ENCODE measurements at places on chromosomes 12 and 14. TPM values are rescaled to one million over a fixed set of nuclear protein-coding genes. Genes with fewer than 3 reads are reported as not detected.

DNA sequence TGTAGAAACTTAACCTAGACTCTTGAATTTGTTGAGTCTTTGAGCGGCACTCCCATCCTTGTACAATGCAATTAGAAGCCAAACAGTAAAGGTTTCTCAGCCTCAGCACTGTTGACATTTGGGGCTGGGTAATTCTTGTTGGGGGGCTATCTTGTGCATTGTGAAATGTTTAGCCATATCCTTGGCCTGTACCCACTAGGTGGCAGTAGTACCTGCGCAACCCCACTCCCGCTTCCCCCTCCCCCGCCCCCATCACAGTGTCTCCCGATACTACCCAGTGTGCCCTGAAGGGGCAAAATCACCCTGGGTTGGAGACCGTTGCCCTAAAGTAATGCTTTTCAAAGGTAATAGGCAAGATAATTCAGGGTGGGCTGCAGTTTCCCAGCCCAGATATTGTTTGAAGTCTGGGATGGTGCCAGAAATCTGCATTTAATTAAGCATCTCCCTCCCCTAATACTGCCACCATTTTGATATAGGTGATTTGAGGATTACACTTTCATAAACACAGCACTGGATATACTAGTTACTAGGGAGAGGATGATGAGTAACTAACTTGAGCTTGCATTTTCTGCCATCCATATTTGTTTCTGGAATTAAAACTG is 1.8 kb downstream of the COX6A1 start:
- H3K27ac ChIP-seq = no peak overlapping the region
- peaks cover 32% of the 10 kb centered on the region for H3K4me1 ChIP-seq
- DNase-seq = peak; percentile 26
- H3K27me3 ChIP-seq = no peaks in the 10 kb centered on the region
- peaks cover 15% of the 10 kb centered on the region for H3K36me3 ChIP-seq

GRCh38 chr12:45572114-45572513 is 157.4 kb upstream of the ARID2 start:
- no peak for DNase-seq
- no peak overlapping the region for H3K4me3 ChIP-seq
- peaks cover 13% of the 10 kb centered on the region for H3K27me3 ChIP-seq
- no peak overlapping the region for H3K27ac ChIP-seq
- no peaks in the 10 kb centered on the region for H3K36me3 ChIP-seq

DNA sequence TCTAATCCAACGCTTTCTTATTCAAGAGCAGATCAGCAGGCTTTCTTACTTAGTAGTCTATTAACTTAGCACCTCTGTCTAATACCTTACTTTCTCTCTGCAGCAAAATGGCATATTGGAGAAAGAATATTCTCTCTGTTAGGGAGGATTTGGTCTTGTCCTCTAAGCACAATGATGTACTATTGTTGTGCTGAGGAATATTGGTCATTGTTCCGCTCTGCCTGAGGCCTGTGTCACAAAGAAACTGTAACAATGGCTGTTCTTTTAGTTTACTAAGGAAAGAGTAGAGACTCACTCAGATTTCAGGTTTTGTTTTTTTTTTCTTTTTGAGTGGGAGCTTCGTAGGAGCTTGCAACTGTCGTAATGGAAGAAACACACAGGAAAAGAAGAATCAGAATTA is 1358.8 kb downstream of the LRFN5 start:
- H3K4me1 ChIP-seq = no peaks in the 10 kb centered on the region
- no peak overlapping the region for H3K27ac ChIP-seq
- H3K27me3 ChIP-seq = no peaks in the 10 kb centered on the region
- no peak overlapping the region for H3K4me3 ChIP-seq
- H3K36me3 ChIP-seq = no peaks in the 10 kb centered on the region

Gene KLRC1
- not detected for total RNA-seq

DNA sequence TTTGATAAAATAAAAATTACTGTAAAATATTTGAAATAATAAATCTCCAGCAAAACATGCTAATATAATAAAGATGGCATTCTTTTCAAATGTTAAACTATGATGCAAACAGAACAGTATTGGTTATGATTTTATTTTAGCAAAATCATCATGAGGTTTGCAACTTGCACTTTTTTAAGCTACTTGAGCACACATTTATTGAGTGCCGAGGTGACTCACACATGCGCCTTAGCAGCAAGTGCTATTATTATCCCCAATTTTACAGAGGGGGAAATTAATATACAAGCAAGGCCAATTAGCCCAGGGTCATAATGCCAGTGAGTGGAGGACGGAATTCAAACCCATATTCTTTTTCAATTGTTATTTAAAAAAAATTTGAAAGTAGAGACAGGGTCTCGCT is 7.3 kb downstream of the DYRK4 start:
- H3K27me3 ChIP-seq = peaks cover 1% of the 10 kb centered on the region
- no peak overlapping the region for H3K4me3 ChIP-seq
- H3K27ac ChIP-seq = no peak overlapping the region
- DNase-seq = no peak
- H3K4me1 ChIP-seq = peaks cover 5% of the 10 kb centered on the region
- no peaks in the 10 kb centered on the region for H3K36me3 ChIP-seq

Gene MUCL1
- not detected for total RNA-seq

DNA sequence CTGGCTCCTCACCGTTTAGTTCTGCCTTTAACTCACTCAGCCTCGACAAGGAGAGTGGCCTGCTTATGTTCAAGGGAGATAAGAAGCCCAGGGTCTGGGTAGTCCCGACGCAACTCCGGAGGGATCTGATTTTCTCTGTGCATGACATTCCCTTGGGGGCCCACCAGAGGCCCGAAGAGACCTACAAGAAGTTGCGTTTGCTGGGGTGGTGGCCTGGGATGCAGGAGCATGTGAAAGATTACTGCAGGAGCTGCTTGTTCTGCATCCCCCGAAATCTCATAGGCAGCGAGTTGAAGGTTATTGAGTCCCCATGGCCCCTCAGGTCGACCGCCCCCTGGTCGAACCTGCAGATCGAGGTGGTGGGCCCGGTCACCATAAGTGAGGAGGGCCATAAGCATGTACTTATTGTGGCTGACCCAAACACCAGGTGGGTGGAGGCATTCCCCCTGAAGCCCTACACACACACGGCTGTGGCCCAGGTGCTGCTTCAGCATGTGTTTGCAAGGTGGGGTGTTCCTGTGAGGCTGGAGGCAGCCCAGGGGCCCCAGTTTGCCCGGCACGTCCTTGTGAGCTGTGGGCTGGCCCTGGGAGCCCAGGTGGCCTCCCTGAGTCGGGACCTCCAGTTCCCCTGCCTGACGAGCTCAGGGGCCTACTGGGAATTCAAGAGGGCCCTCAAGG is 13.1 kb downstream of the CBLN3 start:
- H3K4me1 ChIP-seq = no peaks in the 10 kb centered on the region

DNA sequence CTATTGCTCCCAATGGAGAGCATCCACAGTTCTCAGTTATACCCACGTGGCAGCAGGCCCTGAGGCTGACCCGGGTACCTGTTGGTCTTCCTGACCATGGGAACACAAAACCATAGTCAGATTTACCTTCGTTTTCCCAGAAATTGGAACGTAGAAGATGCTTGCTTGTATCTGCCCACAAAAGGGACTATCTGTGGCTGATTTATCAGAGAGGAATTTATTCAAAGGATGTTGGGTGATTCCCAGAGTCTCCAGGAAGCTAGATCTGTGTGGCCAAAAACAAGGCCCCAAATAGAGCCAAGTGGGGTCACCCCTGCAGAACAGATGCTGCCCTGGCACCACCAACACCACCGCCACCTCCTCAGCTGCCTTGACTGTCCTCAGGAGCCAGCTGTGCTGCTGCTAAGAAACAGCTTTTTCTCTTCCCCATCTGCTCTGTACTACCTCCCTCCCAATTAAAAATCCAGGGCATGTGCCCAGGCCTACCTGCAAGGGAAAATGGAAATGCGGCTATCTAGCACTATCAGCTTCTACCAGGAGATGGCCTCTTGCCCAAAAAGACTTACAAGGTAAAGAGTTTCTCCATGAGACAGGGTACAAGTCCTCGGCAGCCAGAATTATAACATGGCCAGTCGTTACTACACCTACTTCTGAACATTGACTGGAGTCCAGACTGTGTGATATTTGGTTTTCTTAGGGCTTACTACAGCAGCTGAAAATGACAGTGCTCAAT is 128.6 kb upstream of the PLEKHG7 start:
- no peaks in the 10 kb centered on the region for H3K27me3 ChIP-seq
- H3K36me3 ChIP-seq = no peaks in the 10 kb centered on the region
- H3K4me1 ChIP-seq = peaks cover 11% of the 10 kb centered on the region
- no peak for DNase-seq
- H3K27ac ChIP-seq = no peak overlapping the region
- H3K4me3 ChIP-seq = no peak overlapping the region

GRCh38 chr14:95301527-95302187 is 18.1 kb downstream of the CLMN start:
- no peaks in the 10 kb centered on the region for H3K36me3 ChIP-seq
- no peak for DNase-seq

GRCh38 chr12:9867531-9867930 is 1.6 kb downstream of the CLEC2B start:
- DNase-seq = no peak
- no peak overlapping the region for H3K27ac ChIP-seq

Gene KRT79
- total RNA-seq = not detected

Gene RAD51B
- total RNA-seq = 10.2 TPM

GRCh38 chr14:45125754-45126153 is 8.5 kb downstream of the FKBP3 start:
- no peak for DNase-seq
- no peak overlapping the region for H3K27ac ChIP-seq
- H3K27me3 ChIP-seq = no peaks in the 10 kb centered on the region
- H3K4me3 ChIP-seq = no peak overlapping the region
- H3K4me1 ChIP-seq = peaks cover 2% of the 10 kb centered on the region

- no peaks in the 10 kb centered on the region for H3K4me1 ChIP-seq
- H3K27ac ChIP-seq = no peak overlapping the region
- no peak for DNase-seq
- no peak overlapping the region for H3K4me3 ChIP-seq
- H3K36me3 ChIP-seq = peaks cover 8% of the 10 kb centered on the region
- H3K27me3 ChIP-seq = peaks cover 1% of the 10 kb centered on the region
These were observed 251.0 kb upstream of the SFSWAP start for GRCh38 chr12:131459773-131460365.

Gene PTCSC3
- not detected for total RNA-seq

Gene OASL
- total RNA-seq = not detected

- DNase-seq = no peak
- H3K27ac ChIP-seq = no peak overlapping the region
- no peaks in the 10 kb centered on the region for H3K36me3 ChIP-seq
- H3K4me1 ChIP-seq = no peaks in the 10 kb centered on the region
- no peak overlapping the region for H3K4me3 ChIP-seq
These were observed 118.9 kb downstream of the UNC79 start for GRCh38 chr14:93549595-93549994.

DNA sequence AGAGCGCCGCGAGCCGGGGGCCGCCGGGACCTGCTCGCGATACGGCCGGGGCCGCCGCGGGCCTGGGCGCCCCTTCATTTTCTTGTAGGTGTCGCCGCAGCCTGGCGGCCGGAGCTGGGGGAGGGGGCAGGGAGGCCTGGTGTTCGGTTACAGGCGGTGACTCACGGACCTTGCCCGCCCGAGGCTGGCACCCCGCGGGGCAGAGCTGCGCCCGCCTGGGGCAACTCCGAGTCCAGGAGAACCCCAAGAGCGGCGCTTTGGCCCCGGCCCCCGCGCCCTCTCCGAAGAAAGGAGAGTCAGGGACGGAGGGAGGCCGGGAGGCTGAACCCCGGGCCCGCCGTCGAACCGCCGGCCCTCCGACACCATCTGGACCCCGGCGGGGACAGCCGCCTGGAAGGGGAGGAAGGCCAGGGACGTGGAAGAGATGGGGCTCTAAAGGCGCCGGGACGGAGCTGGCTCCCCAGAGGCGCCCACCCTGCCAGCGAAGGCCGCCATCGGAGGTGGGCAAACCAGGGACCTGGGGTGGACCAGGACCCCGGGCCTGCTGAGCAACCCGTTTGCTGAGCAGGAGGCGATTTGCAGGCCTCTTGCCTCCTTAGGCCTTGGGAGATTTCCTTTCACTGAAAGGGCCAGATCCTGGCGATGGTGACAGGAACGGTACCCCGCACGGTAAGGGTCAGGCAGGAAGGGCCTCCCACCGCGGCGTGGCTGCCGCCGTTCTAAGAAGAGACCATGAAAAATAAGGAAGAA is 843 bp upstream of the NUAK1 start:
- H3K27me3 ChIP-seq = no peaks in the 10 kb centered on the region
- DNase-seq = peak; percentile 73
- peak overlapping the region; percentile 91 for H3K4me3 ChIP-seq

DNA sequence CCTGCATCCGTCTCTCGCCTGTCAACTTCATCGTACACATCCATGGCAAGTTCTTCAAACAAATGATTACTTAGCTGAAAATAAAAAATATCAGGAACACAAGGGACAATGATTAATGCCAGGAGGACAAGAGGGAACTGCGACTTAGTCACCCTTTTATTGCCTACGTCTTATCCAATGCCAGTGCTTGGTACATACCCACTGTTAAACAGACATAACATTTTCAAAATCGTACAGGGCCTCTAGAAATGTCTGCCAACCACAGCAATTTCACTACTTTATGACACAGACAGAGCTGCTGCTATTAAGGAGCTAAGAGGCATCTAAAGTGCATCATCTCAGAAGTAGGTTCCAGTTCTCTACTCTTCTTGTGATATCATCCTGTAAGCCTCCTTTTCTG is 34.6 kb downstream of the GIT2 start:
- no peaks in the 10 kb centered on the region for H3K27me3 ChIP-seq
- H3K27ac ChIP-seq = peak overlapping the region; percentile 7
- DNase-seq = peak; percentile 20
- peaks cover 42% of the 10 kb centered on the region for H3K4me1 ChIP-seq
- H3K36me3 ChIP-seq = peaks cover 53% of the 10 kb centered on the region

- DNase-seq = peak; percentile 27
- H3K27me3 ChIP-seq = peaks cover 2% of the 10 kb centered on the region
- no peak overlapping the region for H3K27ac ChIP-seq
- H3K36me3 ChIP-seq = no peaks in the 10 kb centered on the region
- H3K4me3 ChIP-seq = no peak overlapping the region
- peaks cover 8% of the 10 kb centered on the region for H3K4me1 ChIP-seq
These were observed 276.8 kb upstream of the TMPO start for GRCh38 chr12:98238515-98239130.

DNA sequence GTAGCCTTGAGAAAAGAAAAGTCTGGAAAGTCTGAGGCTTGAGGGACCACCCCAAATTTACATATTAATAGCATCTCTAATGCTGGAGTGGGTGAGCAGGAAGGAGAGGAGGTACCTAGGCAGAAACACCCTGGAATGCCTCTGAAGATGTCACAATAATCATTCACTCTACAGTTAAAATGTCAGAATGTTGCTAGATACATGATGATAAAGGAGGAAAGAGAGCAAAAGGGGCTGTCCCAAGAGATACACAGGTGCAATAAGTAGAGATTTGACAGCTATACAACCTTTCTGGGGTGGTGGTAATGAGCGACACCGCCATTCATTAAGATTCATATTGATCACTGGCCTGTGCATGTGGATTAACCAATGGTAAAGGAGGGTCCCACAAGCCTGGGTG is 540.5 kb upstream of the FBXO33 start:
- H3K36me3 ChIP-seq = no peaks in the 10 kb centered on the region
- no peak for DNase-seq
- peaks cover 1% of the 10 kb centered on the region for H3K27me3 ChIP-seq
- H3K4me3 ChIP-seq = no peak overlapping the region
- H3K4me1 ChIP-seq = no peaks in the 10 kb centered on the region
